Activated CD4-positive, alpha-beta T cell treated with anti-CD3 and anti-CD28 coated beads, Interleukin-2, amount 10 ng/mL, durations not matched to agents 7 days and 5 days (primary cell): ENCODE measurements at places on chromosomes 2 and 18. TPM values are rescaled to one million over a fixed set of nuclear protein-coding genes. Genes with fewer than 3 reads are reported as not detected.
A peak's percentile ranks its signal among the peaks of the same experiment; 100 is the strongest.

IL37 gene
- total RNA-seq: not detected

GRCh38 chr18:25495606-25496005, 143.6 kb upstream of the ZNF521 start:
- DNase-seq: no peak

DNA sequence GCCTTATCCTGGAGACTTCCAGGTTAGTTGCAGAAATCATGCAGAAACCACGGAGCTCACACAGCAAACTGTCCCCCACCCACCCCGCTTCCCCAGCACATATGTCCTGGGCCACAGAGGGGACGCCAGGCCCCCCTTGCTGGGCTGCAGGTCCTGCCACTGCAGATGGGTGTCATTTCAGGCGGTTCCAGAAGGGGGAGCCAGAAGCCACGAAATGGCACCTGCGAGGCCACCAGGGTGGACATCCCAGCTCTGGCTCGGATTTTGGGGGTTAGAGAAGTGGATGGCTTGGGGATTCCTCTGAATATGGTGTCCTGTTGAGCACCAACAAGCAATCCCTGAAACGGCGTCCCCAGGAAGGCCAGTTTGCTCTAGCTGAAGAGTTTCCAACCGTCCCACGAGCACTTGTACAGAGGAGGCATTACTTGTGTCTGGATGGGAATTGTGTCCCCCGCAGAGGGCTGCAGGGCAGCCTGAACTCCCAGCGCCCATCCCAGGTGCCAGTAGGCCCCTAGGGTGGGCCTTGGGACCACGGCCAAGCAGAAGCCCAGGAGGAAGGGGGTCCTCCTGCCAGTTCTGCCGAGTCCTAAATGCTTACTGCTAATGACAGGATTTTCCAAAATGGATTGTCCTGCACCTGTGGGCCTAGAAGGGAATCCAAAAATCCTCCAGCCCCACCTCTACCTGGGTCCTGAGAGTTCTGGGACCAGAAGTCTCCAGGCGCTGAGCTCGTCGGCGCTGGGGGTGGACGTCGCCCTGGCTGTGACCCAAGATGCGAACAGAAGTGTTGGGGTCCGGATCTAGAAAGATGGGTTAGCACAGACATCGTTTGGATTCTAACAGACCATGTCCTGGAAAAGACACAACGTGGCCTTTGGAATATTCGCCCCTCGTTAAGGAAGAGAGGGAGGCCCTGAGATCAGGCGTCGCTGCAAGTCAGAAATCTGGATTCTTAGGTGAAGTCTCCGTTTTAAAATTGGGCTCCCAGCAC, 14.6 kb upstream of the NFATC1 start:
- peak; percentile 69 for DNase-seq

DNA sequence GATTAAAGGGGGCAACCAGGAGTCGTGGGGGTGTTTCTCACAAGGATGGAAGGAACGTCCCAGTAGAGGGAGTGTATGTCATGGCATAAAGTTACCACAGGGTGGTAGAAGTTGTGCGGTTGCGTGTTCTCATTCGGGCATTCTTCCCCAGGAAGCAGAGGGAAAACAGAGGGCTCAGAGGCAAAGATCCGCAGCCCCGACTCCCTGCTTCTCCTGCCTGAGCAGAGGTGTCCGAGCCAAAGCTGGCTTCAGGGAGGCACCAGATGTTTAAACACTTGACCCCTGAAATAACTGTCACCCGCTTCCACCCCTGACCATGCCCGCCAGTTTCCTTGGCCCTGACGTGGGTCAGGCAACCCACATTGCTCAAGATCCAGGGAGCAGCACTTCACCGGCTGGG, 83.7 kb downstream of the EN1 start:
- no peak for DNase-seq

PRSS56 gene
- total RNA-seq: not detected

MRPL19 gene
- 33.9 TPM for total RNA-seq

CEBPZOS gene
- 37.5 TPM for total RNA-seq

DNA sequence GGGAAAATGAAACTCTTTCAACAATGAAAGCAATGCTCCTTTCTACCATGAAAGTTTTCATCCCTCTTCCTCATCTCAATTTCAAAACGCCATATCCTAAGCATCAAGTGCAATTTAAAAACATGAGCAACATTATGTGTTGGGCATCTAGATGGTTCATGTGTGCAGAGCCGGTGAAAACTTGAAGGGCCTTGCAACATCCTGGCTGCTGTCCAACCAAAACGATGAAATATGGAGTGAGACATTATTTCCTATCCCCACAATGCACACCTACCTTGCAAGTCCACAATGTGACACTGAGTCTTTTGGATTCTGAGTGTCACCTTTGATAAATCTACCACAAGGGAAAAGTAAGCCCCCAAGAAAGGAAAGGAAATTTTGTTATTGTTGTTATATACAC, 110.0 kb downstream of the NCKAP5 start:
- DNase-seq: no peak

DNA sequence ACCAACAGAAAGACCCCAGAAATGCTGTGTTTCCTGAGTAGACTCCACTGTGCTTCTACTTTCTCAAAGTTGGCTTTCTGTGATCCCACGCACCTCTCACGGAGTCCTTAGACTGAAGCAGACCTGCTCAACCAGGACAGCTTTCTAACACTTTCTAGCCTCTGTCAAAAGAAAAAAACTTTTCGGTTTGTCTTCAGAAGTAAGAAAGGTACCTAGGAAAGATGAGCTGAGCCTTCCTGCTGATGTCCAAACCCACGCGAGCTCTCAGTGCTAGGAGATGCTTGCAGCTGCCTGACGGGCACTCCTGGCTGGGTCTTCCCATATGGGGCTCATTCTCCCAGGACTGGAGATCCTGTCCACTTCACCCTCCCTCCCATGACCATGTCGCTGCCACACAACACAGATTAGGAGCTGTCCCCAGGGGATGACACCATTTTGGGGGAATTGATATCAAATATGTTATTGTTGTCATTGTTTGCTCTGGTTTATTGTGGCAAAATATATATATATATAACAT, 49.2 kb upstream of the DAPL1 start:
- no peak for DNase-seq

DNA sequence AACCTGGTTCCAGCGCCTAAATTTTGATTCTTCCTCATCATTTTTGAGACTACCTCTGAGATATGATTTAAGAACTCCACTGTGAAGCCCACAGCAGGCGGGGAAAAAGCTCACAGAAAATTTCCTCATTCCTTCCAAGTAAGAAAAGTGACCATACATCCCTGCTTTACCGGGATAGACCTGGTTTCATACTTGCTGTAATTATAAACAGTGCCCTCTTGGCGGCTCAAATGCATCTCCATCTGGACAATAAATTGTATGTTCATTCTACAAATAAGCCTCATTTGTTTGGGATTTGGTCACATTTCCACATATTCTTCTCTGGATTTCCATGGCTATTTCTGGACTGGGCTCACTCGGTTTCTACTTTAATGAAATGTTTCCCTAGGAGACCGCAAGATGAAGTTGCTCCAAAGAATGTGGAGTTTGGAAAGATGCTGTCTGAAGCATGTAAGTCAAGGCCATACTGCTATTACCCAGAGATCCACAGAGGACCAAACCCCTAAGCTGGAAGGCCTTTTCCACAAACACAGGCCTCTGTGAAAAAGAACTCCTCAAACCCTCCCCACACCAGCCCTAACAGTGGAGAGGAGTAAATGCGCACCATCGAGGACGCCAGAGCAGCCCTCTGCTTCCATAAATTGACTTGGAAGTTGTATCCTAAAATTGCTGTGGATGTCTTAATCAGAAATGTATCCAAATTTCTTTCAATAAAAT, 13.9 kb downstream of the STAT1 start:
- no peak for DNase-seq

MC4R gene
- total RNA-seq: not detected

DNA sequence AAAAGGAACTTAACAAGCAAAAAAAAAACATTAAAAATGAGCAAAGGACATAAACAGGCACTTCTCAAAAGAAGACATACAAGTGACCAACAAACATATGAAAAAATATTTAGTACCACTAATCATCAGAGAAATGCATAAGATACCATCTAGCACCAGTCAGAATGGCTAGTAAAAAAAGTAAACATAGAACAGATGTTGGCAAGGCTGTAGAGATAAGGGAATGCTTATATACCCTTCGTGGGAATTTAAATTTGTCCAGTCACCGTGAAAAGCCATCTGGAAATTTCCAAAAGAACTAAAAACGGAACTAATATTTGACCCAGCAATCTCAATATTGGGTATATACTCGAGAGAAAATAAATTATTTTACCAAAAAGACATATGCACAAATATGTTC, 1751.3 kb upstream of the LRRTM1 start:
- DNase-seq: no peak

RTP5 gene
- total RNA-seq: not detected

GRCh38 chr18:42242758-42243157, 287.7 kb downstream of the PIK3C3 start:
- no peak for DNase-seq

DNA sequence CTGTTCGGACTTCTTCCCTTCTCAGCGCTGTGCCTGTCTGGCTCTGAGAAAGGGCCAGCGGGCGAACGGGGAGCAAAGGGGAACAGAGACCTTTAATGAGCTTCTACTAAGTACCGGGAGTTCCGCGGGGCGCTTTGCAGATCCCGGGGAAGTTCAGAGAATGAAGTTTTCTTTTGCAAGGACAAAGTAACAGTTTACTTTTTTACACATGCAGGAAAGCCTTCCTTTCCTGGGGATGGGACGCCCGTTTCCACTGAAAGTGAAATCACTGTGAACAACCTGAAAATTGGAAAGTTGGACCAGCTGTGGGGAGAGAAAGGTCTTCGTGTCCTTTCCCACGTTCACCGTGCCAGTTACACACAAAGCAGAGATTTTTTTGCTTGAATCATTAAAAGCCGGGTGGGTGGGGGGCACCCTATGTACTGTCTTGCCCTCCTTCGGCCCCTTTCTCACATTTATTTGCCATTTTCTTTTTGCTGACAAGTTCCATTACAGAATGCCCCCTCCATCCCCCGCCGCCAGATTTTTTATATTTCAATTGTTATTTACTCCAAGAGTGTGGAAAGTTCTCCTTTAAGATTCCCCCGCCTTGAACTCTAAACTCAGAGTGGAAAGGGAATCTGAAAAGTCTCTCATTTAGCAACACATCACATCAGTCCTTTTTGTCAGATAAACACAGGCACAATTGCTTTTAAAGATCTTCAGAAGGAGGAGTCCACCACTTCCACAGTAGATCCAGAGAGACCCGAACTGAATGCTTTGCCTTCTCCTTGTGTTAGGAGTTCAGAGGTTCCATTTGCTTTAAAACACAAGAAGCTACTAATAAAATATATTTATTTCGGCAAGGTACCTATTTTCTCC, 1.1 kb upstream of the FN1 start:
- no peak for DNase-seq

- no peak for DNase-seq
These were observed 171.8 kb downstream of the GBX2 start for GRCh38 chr2:235996419-235996818.

SKA1 gene
- 51.4 TPM for total RNA-seq

GRCh38 chr2:29164091-29164846, 49.1 kb downstream of the CLIP4 start:
- DNase-seq: no peak

GRCh38 chr2:34985474-34985873, 1370.1 kb upstream of the CRIM1 start:
- no peak for DNase-seq

CD8B2 gene
- total RNA-seq: not detected

GRCh38 chr2:113213061-113213930, 39.5 kb downstream of the PSD4 start:
- no peak for DNase-seq

MSTN gene
- total RNA-seq: not detected

GPR45 gene
- total RNA-seq: not detected

EVX2 gene
- total RNA-seq: not detected

GRCh38 chr18:40250236-40250635, 1704.8 kb upstream of the PIK3C3 start:
- no peak for DNase-seq

GRCh38 chr2:38731090-38731489, 20.1 kb downstream of the SRSF7 start:
- no peak for DNase-seq

DNA sequence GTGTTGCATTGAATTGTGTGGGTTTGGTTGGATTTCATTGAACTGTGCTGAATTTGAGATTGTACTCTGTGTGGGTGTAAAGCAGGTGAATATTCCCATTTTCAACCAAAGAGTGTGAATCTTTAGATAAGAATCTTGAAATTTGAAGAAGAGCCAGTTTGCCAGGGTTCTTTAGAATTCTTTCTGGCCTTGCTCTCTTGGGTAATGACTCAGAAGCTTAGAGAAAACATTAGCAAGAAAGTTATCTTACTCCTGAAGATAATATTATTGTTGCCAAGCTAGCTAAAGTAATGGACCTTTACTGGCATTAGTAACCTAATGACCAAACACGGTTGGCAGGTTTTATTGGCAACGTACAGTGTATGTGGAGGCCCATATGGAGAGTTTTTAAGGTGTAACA, 46.4 kb upstream of the SIX3 start:
- DNase-seq: no peak

DNA sequence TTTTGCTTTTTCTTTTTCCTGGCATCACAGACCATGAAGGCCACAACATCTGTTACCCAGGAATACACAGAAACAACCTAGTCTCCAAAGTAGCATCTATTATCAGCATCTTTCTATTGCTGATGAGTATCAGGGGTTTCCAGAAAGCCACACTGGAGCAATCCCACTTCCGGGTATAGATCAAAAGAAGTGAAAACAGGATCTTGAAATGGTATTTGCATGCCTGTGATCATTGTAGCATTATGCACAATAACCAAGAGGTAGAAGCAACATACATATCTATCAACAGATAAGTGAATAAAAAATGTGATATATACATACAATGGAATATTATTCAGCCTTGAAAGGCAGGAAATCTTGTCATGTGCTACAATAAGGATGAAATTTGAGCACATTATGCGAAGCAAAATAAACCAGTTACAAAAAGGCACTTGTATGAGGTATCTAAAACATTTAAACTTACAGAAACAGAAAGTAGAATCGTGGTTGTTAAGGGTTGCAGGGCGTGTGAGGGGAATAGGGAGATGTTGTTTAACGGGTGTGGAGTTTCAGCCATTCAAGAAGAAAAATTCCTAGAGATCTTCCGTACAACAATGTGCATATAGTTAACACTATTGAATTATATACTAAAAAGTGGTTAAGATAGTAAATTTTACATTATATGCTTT, 115.1 kb downstream of the KCNE4 start:
- DNase-seq: no peak

- no peak for DNase-seq
These were observed 59.0 kb downstream of the SDC1 start for GRCh38 chr2:20165677-20166509.

GRCh38 chr2:149021761-149022160, 16.7 kb upstream of the LYPD6B start:
- no peak for DNase-seq

DNA sequence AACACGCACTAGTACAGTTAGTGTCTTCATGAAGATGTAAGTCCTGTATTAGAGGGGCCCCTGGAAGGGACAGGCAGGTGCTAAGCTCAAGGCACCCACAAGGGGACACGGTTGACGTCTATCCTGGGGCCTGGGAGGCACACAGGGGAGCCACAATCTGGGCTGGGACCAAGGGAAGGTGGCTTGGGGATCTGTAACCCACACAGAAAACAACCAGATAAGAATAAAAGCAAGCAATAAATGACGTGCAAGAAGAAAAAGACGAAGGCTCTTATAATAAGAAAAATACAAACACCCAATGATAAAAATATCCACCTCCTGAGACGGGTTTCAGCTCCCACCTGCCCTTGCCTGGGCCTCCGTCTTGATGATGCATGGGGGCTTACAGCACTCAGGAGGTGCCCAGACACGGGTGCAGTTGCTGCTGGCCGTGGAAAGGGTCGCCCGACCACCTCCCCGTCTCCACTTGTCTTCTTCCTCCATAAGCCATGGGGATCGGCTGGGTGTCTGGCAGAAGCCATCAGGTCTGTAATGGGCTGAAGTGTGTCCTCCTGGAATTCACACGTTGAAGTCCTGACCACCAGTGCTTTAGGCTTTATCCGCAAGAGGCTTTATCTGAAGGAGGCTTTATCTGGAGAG, 73.9 kb downstream of the TWIST2 start:
- DNase-seq: no peak
